ENCODE measurements at places on chromosomes 13 and 19.
A peak's percentile ranks its signal among the peaks of the same experiment; 100 is the strongest.

DNA sequence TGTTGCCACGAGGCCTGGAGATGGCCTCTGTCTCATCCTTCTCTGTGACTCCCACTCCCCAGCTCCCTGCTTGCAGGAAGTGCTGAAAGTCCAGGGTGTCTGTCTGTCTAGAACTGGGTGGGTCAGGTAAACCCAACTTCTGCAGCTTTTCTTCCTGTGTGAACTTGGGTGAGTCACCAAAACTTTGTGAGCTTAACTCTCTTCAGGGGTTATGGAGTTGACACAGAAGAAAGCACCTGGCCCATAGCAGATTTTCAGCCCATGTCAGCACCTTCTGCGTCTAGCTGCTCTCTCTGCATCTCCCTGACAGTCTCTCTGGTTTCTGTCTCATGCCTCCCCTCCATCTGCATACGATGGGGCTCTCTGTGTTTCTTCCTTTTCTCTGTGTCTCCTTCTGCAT lies 4.2 kb upstream of the CACNG7 start:
- no peak for DNase-seq

DNA sequence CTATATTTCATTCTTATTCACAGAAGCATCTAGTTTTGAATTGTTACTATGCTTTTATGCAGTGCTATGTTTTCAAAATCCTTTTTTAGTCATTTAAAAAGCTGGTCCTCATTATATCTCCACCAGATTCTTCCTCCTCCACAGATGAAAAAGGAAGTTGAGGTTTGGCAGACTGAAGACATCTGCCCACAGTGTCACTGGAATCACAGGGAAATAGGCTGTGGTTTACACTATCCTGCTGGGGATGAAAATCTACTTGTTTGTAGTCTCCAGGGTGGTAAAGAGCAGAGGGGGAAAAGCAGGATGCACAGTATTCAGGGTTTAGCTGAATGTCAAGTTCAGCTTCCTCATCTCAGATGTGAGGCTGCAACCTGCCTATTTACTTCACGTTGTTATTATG lies 351.2 kb downstream of the DNAJC15 start:
- no peak for DNase-seq

DNA sequence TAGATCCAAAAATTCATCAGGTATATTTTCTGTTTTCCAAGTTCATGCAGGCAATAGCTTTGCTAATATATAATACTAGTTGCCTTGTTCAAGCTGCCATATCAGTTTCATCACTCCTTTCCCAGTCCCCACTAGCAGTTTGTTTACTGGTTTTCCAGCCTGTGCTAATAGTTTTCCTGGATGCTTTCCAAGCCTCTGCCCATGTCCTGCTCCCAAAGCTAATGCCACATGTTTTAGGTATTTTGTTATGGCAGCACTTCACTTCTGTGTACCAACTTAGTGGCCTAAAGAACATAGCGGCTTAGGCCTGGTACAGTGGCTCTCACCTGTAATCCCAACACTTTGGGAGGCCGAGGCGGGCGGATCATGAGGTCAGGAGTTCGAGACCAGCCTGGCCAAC lies 28.1 kb upstream of the ZNF527 start:
- no peak for DNase-seq

DNA sequence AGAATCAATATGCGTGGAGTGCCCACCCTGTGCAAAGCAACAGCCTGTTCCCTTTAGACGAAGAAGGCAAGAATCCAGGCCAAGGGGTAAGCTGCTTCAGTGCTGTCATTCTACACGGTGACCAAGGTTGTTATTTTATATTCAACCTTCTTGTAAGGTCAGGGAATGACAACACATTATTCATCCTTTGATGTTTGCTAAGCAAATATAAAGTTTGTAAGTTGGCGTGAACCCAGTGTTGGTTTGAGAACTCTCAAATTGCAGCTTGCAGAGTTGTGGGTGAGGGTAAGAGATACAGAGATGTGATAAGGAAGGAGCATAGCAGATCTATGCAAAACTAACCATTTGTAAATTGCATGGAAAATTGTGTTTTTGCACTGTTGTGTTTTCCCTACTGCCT lies 436.7 kb downstream of the FGF9 start:
- no peak for DNase-seq

DNA sequence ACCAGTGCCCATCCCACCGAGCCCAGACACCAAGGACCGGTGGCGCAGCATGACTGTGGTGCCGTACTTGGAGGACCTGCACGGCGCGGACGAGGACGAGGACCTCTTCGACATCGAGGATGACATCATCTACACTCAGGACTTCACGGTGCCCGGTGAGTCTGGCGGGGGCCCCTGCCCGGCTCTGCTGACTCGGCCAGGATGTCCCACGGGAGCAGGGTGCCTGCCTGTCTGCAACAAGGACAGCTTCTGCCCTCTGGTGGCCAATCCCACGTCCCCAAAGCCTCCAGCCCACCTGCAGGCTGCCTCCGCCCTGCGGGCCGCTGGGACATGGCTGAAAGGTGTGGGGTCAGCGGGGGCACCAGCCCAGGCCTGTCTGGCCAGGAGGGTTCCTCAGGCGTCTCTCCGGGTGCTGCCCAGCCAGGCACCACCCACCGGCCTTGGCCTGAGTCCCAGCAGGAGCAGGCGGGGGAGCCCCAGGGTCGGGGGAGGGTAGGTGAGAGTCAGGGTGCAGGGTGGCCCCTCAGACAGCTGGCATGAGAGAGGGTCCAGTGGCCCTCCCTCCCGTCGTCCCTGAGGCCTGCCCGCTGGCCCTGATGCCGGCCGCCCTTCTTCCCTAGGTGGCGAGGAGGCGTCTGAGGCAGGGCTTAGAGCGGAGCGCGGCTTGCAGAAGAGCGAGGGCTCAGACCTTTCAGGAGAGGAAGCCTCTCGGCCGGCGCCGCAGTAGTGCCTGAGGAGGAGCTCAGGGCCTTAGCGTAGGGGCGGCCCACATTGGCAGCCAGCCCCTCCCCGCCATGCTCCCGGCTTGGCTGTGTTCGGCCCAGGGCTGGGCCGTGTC lies 14.6 kb downstream of the CBARP start:
- peak; percentile 34 for DNase-seq

GRCh38 chr13:111316161-111316730 lies 4.2 kb upstream of the TEX29 start:
- no peak for DNase-seq

- DNase-seq, result no peak
Measured at GRCh38 chr13:47457626-47458025, 543.4 kb downstream of the SUCLA2 start.

DNA sequence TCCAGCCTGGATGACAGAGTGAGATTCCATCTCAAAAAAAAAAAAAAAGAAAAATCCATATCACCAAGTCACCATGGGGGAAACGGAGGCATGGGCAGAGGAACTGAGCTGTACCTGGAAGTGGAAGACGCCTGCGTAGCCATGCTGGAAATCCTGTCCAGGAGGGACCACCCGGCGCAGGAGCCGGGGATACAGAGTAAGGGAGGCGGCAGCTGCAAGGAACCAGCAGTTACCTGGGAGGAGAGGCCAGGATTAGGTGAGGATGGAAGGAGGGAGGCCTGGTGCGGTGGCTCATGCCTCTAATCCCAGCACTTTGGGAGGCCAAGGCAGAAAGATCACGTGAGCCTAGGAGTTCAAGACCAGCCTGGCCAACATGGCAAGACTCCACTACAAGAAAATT lies 2.0 kb downstream of the CAPN12 start:
- no peak for DNase-seq

- DNase-seq, result no peak
Measured at GRCh38 chr13:24615114-24615513, 65.1 kb upstream of the ATP12A start.

DNA sequence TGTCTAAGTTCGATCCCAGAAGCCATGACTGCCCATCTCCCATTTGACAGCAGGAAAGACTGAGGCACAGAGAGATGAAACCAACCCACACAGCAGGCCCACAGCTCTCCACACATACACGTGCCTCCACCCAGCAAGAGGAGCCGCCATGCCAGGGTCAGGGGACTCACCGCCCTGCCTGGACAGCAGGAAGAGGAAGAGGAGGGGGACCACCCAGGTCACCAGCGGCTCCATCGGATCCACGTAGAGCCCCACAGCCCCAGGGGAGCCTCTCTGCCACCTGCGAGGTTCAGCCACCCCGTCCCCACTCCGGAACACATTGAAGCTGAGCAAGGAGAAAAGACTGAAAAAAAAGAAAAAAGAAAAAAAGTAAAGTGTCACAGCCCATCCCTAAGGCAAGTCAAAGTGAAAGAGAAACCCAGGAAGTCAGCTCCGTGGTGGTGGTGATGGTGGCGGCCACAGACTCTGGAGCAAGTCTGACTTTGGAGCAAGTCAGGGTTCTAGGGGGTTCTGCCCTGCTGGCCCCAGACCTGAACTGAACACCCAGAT lies at the start of gene IL12RB1:
TSS of gene IL12RB1 (minus strand) at position 345 of the 549 bp plus-strand sequence. CDS start at position 234, 111 bp downstream.
- DNase-seq, result peak; percentile 89

- DNase-seq, result no peak
Measured at GRCh38 chr19:50644315-50644915, 4.7 kb upstream of the SYT3 start.

DNA sequence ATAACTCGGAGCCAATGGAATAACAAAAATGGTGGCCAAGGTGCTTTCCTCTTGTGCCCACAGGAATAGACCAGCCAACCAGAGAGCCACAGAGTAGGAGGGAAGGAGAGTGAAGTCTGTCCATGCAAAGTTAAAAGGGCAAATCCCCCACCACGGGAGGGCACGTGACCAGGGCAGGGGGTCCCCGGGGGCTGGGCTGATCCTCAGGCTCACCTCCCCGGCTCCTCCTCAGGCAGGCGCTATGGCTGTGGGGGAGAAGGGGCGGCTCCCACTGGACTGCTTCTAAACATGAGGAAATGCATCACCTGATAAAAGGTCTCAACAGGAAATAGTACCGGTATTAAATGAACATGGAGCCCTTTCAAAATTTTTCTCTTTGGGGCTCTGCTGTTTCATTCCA lies 73.2 kb upstream of the SLC15A1 start:
- no peak for DNase-seq

GRCh38 chr19:44476559-44477408 lies 23.5 kb downstream of the ZNF180 start:
- peak; percentile 3 for DNase-seq

DNA sequence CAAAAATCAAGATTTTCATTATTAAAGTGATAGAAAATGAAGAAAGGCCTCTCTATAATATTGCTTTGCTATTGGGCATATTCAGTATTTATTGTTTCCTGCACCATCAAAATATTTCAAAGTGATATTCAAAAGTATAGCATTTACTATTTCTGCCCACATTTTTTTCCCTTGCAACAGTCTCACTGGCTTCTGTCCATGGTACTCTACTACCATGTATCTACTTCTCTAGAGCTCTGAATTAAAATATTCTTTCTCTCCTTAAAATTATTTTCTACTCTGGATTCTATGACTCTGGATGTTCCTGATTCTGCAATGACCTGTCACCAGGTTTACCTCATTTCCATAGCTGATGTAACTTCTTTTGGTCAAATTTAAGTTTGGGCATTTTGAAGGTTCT lies 1508.3 kb upstream of the PRR20A start:
- no peak for DNase-seq

DNA sequence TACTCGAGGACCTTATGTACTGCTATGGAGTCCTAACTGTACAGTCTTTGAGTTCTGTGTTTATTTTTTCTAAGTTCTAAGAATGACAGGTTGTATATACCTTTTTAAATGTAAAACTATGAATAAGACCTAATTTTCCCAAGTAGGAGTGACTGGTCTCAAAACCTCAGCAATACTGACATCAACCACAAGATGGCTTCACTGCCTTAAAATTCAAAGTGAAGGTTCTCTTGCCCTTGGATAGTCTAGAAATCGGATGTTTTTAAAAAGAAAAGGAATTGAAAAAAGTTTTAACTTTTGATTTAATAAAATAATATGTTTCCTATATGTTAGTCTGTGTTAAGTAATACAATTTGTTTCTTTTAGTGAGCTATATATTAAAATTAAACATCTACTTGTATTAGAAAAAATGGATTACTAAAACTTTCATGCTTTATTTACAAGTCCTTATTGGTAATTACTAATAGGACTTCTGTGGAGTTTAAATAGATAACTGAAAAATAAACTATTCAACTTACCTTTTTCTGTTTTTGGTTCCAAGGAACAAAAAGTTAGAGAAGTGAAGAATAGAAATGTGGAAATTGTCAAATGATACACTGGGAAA lies 52.0 kb downstream of the TDRD3 start:
- peak; percentile 40 for DNase-seq

- DNase-seq, result no peak
Measured at GRCh38 chr13:66875264-66875663, 354.9 kb downstream of the PCDH9 start.

GRCh38 chr13:32468502-32469142 lies 40.7 kb upstream of the N4BP2L1 start:
- DNase-seq, result no peak

GRCh38 chr13:104701591-104701990 lies 1635.4 kb upstream of the SLC10A2 start:
- no peak for DNase-seq

DNA sequence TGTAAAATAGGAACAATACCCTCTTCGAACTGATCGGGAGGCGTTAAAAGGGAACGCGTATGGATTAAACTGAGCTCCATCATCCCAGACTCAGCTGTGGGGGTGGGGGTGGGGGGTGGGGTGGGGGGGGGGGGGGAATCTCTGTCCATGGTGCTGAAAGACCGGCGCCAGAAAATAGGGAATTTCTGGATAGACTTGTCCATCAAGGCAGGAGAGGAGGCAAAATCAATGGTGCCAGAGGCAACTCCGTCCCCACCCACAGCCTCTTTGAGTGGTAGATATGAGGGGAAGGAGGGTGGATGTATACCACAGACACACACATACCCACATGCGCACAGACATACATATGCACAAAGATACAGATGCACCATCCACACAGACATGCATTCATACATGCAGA lies 37.4 kb downstream of the ZNF787 start:
- no peak for DNase-seq

DNA sequence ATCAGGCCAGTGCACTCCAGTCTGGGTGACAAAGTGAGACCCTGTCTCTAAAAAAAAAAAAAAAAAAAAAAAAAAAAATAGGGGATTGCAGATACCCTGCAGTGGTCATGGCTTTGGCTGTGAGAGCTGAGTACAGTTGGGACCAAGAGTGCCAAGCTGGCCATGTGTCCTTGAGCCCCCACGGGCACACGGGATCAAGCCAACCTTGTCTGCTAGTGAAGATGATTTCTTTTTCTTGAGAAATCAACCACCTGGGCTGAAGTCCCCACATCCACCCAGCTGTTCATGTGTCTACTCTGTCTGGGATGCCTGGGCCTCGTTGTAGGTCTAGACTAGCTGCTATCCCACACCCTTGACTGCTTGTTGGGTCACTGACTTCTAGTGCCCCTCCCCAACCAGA lies 34.0 kb downstream of the CERS4 start:
- no peak for DNase-seq

DNA sequence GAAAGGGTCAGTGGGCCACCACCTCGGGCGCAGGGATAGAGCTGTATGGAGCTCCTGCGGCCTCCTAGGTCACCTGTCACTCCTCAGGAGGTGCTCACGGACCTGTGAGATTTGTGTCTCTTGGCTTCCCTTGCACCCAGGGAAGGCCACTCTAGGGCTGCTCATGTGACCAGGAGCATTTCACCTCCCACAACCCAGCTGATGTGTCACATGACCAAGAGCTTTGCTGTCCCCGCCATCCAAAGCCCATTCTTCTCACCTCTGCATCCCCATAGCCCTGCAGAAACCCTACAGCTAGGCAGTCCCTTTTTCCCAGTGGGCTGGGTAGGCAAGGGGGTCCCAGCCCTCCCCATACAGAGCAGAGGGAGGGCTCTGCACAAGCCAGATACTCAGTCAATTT lies 51.2 kb downstream of the TSHZ3 start:
- no peak for DNase-seq
